ENCODE measurements at places on chromosomes 5 and 9. TPM values are rescaled to one million over a fixed set of nuclear protein-coding genes. Genes with fewer than 3 reads are reported as not detected.

The F12 gene
- total RNA-seq: 0.94 TPM

The ADGRD2 gene
- not detected for total RNA-seq

The CBY3 gene
- total RNA-seq: not detected

The UBE2QL1 gene
- not detected for total RNA-seq

The SPINK13 gene
- total RNA-seq: not detected

The FOXD4L5 gene
- total RNA-seq: not detected

The PKD2L2 gene
- total RNA-seq: not detected

All from myocyte (in vitro differentiated cells).